ENCODE measurements at places on chromosomes 12 and 14.

- no peak for DNase-seq
Measured at GRCh38 chr12:15701206-15701605, 88.0 kb downstream of the EPS8 start.

GRCh38 chr14:48814562-48814961 is 771.6 kb downstream of the RPS29 start:
- DNase-seq = no peak

GRCh38 chr12:29551812-29552211 is 54.3 kb upstream of the OVCH1 start:
- no peak for DNase-seq

DNA sequence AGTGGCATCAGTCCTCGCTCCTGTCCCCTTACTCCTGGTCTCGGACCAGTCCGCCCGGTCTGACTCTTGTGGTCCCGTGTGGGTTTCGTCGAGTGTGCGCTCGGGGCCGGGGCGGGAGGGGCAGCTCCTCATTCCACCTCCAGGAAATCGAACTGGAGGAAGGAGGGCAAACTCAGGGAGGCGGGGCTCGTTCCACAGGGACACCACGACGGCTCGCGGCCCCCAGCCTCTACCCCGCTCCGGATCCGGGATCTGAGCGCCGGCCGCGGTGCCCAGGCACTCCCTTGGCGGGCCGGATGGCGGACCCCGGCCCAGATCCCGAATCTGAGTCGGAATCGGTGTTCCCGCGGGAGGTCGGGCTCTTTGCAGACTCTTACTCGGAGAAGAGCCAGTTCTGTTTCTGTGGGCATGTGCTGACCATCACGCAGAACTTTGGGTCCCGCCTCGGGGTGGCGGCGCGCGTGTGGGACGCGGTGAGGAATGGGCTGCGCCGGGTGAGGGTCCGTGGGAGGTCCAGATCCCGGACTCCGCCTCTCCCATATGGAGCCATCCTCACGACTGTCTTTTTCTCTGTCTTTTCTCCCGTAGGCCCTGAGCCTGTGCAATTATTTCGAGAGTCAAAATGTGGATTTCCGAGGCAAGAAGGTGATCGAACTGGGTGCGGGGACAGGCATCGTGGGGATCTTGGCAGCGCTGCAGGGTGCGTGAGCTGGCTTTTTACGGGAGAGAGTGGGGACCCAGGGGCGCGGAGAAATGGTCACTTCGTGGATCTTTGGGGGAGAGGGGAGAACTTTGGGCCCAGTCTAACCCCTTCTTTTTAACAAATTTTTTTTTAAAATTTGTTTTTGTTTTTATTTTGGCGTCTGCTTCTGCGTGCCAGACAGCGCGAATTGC is at the start of gene EEF1AKMT3:
Gene EEF1AKMT3, plus strand, starts transcription at position 186 of the 894 bp plus-strand sequence. Its CDS starts 111 bp downstream, at position 297.
- DNase-seq = peak; percentile 76

- no peak for DNase-seq
Measured at GRCh38 chr14:102279282-102279681, 25.7 kb downstream of the MOK start.

DNA sequence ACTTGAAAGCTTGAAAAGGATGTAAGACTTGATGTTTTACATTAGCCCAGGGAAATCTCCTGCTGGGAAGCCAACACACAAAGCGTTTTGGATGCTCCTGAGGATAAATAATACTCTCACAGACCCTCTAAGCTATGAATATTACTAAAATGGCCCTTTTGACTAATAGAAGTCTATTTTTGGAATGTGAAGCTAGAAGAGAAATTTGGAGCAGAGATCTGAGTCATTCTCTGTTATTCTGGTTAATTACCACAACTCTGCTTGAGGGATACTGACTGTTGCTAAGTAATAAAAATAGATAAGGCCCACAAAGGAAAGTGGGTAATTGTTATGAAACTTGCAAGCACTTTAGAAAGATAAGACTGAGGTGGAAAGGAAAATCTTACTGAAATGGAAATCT is 346.2 kb upstream of the STXBP6 start:
- DNase-seq = no peak

DNA sequence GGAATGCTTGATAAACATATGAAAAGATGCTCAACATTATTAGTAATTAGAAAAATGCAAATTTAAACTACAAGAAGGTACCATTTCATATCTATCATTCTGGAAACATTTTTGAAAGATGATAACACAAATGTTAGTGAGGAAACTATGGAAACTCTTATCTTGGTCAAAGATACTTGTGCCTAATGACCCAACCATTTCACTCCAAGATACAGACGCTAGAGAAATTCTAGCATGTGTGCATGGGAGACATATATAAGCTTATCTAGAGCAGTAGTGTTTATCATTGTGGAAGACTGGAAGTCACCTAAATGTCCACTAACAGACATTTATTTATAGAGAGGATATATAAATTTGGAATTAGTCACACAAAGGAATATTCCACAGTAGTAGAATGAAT is 143.1 kb upstream of the HMGA2 start:
- DNase-seq = no peak

GRCh38 chr12:68841717-68842116 is 33.7 kb downstream of the MDM2 start:
- no peak for DNase-seq

DNA sequence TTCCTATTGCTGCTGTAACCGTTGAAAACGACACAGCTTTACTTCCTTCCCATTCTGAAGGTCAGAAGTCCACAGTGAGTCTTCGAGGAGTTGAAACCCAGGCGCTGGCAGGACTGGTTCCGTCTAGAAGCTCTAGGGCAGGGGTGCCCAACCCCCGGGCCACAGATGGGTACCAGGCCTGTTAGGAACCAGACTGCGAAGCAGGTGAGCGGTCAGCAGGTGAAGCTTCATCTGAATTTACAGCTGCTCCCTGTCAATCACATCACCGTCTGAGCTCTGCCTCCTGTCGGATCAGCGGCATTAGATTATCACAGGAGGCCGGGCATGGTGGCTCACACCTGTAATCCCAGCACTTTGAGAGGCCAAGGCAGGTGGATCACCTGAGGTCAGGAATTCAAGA is 12.6 kb upstream of the SFSWAP start:
- DNase-seq = no peak

GRCh38 chr12:120216742-120217605 is 16.1 kb upstream of the RPLP0 start:
- DNase-seq = no peak

DNA sequence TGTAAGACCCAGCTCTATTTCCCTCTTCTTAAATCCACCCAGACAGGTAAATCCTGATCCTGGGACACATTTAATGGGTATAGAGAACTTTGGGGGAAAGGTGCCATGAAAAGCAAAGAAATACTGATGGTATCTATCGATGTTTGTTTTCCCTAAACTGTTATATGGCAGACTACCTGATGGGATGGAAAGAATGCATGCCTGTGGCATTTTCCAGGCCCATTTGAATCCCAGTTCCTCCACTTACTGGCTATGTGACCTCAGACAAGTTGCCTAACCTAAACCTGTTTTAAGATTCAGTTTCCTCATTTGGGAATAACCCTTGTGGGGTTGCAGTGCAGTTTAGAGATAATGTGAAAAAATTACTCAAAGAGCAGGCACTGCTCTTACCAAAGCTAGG is 404.5 kb downstream of the FUT8 start:
- DNase-seq = no peak

- DNase-seq = no peak
Measured at GRCh38 chr14:96265383-96266095, 9.5 kb downstream of the BDKRB1 start.

- no peak for DNase-seq
Measured at GRCh38 chr12:109153821-109154441, 37.5 kb downstream of the ACACB start.

DNA sequence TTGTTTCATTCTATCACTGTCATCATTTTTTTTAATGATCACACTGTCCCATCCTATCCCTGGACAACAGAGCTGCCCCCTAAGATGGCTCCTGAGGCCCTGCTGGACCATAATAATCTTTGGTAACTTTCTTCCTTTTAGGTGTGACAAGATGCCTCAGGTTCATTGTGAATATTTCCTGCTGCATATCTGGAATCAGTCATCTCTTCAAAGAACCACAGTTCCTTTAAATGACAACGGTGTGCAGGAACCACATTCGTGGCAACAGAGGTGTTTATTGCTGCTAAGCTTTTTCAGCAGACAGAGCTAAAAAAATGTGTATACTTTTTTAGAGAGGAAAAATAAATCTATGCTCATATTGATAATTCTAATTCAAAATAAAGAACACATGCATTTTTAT is 312.9 kb downstream of the MED13L start:
- no peak for DNase-seq

- DNase-seq = no peak
Measured at GRCh38 chr12:107027636-107028053, 40.7 kb upstream of the MTERF2 start.

- DNase-seq = no peak
Measured at GRCh38 chr14:59133709-59134108, 54.8 kb upstream of the DAAM1 start.

DNA sequence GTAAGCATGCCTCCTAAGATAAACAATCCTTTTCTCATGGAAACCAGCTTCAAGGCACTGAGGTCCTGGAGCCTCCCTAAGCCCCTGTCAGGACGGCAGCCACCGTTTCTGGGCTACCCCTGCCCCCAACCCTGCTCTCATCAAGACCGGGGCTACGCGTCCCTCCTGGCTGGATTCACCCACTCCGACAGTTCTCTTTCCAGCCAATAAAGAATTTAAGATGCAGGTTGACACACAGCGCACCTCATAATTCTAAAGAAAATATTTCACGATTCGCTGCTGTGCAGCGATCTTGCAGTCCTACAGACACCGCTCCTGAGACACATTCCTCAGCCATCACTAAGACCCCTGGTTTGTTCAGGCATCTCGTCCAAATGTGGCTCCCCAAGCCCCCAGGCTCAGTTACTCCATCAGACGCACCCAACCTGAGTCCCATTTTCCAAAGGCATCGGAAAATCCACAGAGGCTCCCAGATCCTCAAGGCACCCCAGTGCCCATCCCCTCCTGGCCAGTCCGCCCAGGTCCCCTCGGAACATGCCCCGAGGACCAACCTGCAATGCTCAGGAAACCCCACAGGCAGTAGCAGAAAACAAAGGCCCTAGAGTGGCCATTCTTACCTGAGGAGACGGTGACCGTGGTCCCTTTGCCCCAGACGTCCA is 336.3 kb downstream of the TMEM121 start:
- no peak for DNase-seq

DNA sequence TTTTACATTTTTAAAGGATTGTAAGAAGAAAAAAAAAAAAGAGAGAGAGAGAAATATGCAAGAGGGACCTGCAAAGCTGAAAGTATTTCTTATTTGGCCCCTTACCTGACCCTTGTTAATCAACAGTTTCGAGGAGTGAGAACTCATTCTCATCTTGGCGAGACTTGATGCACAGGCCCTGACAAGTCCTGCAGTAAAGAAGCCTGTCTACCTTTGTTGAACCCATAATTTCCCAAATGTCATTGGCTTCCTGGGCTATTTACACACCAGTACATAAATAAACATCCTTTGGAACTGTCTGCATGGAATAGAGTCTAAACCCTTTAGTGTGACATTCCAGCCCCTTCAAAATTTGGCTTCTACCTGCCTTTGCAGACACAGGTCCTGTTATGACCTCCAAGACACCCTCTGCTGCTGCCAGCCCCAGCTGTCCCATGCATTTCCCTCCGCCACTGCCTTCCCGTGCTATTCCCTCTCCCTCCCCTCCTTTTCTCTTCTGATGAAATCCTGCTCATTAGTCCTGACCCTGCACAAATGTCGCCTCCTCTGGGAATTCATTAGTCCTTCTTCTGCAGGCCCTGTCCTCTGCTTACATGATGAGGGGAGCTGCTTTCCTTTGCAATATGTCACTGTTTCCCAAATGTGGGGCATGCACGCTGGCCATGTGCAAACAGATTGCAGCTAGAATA is 35.1 kb downstream of the MYL2 start:
- no peak for DNase-seq

DNA sequence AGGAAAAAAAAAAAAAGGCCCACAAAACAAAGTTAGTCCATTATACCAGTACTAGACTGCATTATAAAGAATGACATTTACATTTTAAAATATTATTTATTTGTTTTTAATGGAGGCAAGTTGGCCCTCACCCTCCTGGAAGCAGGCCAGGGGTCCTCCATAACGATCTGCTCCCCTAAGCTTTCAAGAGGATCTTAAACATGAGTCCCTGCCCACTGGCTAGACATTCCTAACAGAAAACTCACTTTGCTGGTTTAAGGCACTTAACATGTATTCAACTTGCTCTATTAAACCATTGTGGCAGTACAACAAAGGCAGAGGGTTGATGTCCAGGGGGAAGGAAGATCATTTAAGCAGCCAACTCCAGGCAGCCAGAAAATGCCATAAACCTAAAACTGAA is 111.4 kb downstream of the STXBP6 start:
- no peak for DNase-seq

DNA sequence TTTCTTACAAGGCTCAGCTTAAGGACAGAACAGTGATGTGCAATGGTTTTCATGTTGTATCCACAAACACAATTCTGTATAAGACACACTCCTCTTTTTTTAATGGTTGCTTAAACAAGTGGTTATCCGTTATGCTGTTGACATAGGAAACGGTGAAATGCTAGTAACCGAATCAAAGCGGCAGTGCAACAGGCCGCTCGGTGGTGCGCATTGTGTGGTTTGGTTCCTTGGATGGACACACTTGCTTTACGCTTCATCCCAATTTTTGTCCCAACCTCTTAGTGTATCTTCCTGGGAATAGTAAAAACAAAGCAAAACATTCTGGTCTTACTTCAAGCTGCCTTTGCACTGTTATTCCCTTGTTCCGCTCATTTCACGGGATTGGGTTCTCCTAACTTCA is 650 bp upstream of the PTGER2 start:
- DNase-seq = peak; percentile 42

GRCh38 chr12:98645572-98646067 is 530 bp downstream of the APAF1 start:
- DNase-seq = no peak

DNA sequence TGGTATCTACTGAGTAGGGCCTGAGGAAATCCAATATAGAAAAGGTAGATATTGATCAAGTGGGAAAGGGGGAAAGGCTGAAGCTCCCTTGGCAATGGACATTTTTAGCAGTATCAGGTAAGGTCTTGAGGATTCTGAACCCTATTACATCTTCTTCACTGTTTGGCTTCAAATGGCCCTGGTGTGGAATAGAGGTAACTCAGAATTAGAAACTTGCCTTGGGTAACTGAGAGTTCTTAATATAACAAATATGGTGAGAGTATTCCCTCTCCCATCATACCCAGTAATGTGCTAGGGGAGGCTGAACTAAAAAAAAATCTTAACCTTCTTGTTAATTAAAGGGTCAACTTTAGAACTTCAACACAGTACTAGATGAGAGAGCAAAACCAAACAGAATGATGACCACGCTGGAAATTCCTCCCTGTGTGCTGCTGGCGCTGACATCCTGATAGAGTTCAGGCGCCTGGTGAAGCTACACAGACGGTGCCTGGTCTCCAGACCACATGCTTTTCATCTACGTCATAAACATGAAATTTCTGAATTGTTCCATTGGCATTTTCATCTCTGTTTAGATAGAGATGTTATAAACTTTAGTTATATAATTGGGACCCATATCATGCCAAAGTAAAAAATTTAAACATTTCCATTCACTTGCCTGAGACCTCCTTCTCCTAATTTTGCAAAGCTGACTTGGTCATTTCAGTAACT is 128.3 kb downstream of the AKAP6 start:
- no peak for DNase-seq

- DNase-seq = no peak
Measured at GRCh38 chr12:114355389-114356088, 50.4 kb downstream of the TBX5 start.

GRCh38 chr14:104103446-104104075 is 18.1 kb downstream of the ASPG start:
- no peak for DNase-seq

- no peak for DNase-seq
Measured at GRCh38 chr14:34138175-34138574, 187.3 kb upstream of the EGLN3 start.
